Endothelial cell of coronary artery (primary cell): ENCODE measurements at places on chromosomes 12 and 14. TPM values are rescaled to one million over a fixed set of nuclear protein-coding genes. Genes with fewer than 3 reads are reported as not detected.

The NTS gene
- not detected in 2 replicates for total RNA-seq

The ACACB gene
- 0.66 and 1.3 TPM in 2 replicates for total RNA-seq

The ANKRD52 gene
- total RNA-seq: 16.0 and 22.5 TPM in 2 replicates

The PWP1 gene
- 138 and 145 TPM in 2 replicates for total RNA-seq

The TAS2R14 gene
- 1.6 and 2.7 TPM in 2 replicates for total RNA-seq

The LRRC9 gene
- not detected in 2 replicates for total RNA-seq

The SLC24A4 gene
- total RNA-seq: under 0.01 TPM in 1 of 2 replicates, not detected in the other

The OASL gene
- 0.19 and 0.36 TPM in 2 replicates for total RNA-seq

The RNU4-1 gene
- 118 and 465 TPM in 2 replicates for total RNA-seq

The ITGB7 gene
- 0.18 and 0.38 TPM in 2 replicates for total RNA-seq

The IRAK3 gene
- total RNA-seq: 5.6 and 9.4 TPM in 2 replicates

The RD3L gene
- not detected in 2 replicates for total RNA-seq

The HNF1A gene
- total RNA-seq: not detected in 2 replicates

The SMIM41 gene
- total RNA-seq: under 0.01 TPM in 1 of 2 replicates, not detected in the other

The PMCH gene
- total RNA-seq: 0.09 and 0.72 TPM in 2 replicates

The MEG3 gene
- 12.6 and 72.9 TPM in 2 replicates for total RNA-seq

The TMEM19 gene
- total RNA-seq: 31.9 and 34.2 TPM in 2 replicates

The TMBIM4 gene
- total RNA-seq: 45.4 and 46.2 TPM in 2 replicates

The SAMD15 gene
- 0.94 and 2.6 TPM in 2 replicates for total RNA-seq
